Esophagus squamous epithelium (tissue), 5 donors: ENCODE measurements at places on chromosomes 11 and 22.
A peak's percentile ranks its signal among the peaks of the same experiment; 100 is the strongest.

DNA sequence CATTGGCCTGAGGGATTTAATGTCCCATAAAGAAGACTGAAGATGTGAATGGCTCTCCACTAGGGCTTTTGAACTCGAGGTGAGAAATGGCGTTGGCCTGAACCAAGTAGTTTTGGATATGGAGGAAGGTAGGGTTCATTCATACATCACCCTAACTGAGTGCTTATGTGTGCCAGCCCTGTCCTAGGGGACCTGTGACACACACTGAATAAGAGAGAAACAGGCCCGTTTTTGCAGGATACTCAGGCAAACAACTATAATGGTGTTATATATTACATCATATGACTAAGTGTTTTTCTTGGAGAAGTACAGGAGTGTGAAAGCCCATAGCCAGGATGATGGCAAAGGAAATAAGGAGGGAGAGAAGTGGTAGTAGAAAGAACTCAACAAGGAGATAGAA is 368.1 kb downstream of the TMEM135 start:
- no peak overlapping the region for H3K27ac ChIP-seq
- H3K4me1 ChIP-seq: no peaks in the 10 kb centered on the region
- H3K4me3 ChIP-seq: no peak overlapping the region
- H3K27me3 ChIP-seq: no peaks in the 10 kb centered on the region

- peak overlapping the region; percentile 97 for H3K27ac ChIP-seq
- H3K4me3 ChIP-seq: peak overlapping the region; percentile 72
- no peak for DNase-seq
- H3K4me1 ChIP-seq: peaks cover 32% of the 10 kb centered on the region
- H3K27me3 ChIP-seq: no peaks in the 10 kb centered on the region
Observed at GRCh38 chr11:118609380-118610224, 2.2 kb downstream of the PHLDB1 start.

GRCh38 chr22:21975273-21975672 is 7.3 kb downstream of the TOP3B start:
- no peak overlapping the region for H3K4me3 ChIP-seq
- H3K27me3 ChIP-seq: no peaks in the 10 kb centered on the region
- H3K4me1 ChIP-seq: no peaks in the 10 kb centered on the region
- H3K36me3 ChIP-seq: peaks cover 67% of the 10 kb centered on the region

DNA sequence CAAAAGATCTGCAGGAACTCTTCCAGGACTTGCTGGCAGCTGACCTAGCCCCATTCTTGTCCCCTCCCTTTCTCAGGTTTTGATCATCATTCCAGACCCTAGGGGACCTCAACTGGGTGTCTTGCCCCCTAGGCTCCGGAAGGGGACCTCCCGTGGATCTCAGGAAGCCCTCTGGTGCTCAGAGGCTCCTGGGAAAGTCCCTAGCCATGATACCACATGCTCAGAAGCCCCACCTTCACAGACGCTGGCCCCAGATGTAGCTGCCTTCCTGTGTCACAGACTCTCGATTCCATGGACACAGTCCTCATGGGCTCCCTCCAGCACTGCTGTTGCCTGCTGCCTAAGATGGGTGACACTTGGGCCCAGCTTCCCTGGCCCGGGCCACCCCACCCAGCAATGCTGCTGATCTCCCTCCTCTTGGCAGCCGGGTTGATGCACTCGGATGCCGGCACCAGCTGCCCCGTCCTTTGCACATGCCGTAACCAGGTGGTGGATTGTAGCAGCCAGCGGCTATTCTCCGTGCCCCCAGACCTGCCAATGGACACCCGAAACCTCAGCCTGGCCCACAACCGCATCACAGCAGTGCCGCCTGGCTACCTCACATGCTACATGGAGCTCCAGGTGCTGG is at the start of gene LRRC55:
Gene LRRC55 (plus strand): TSS at position 276 of the 628 bp plus-strand sequence. CDS start 70 bp downstream, at position 346.
- no peak within 1 kb of the TSS for H3K4me3 ChIP-seq
- H3K27me3 ChIP-seq: no peaks in the 10 kb centered on the region
- peaks cover 7% of the 10 kb centered on the region for H3K4me1 ChIP-seq
- no peak within 1 kb of the TSS for H3K27ac ChIP-seq
- no peak for DNase-seq

DNA sequence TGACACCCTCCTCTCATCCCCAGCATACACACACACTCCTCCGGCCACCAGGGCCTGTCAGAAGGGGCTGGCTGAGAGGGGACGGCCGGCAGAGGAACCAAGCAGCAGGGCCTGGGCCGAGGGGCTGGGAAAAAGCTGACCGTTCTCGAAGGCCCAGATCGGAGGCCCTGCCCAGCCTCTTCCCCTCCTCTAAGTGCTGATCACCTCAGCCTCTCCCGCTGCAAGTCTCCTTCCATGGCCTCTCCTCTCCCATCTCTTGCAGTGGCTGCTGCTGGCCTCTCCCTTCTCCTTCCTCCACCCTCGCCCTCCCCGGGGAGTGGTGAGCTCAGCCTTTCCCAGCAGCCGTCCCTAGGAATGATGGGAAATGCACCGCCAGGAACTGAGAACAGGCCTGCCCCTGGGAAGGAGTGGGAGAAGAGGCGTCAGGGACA is 39.6 kb downstream of the ARRB1 start:
- peaks cover 9% of the 10 kb centered on the region for H3K36me3 ChIP-seq
- peak overlapping the region; percentile 55 for H3K4me3 ChIP-seq
- peaks cover 39% of the 10 kb centered on the region for H3K4me1 ChIP-seq
- H3K27ac ChIP-seq: peak overlapping the region; percentile 58
- no peak for DNase-seq

GRCh38 chr22:19706661-19707151 is 7.6 kb upstream of the SEPTIN5 start:
- DNase-seq: no peak
- no peak overlapping the region for H3K4me3 ChIP-seq
- H3K27me3 ChIP-seq: no peaks in the 10 kb centered on the region
- peaks cover 8% of the 10 kb centered on the region for H3K4me1 ChIP-seq
